ENCODE measurements at places on chromosomes 13 and 19. TPM values are rescaled to one million over a fixed set of nuclear protein-coding genes. Genes with fewer than 3 reads are reported as not detected.

The CPT1C gene
- 4.7 TPM for total RNA-seq

The ZIC5 gene
- not detected for total RNA-seq

The ITPKC gene
- 6.8 TPM for total RNA-seq

The FGF22 gene
- total RNA-seq, result not detected

The TMC4 gene
- total RNA-seq, result 1.0 TPM

The CEACAM6 gene
- under 0.01 TPM for total RNA-seq

The OR7D4 gene
- total RNA-seq, result not detected

The MIA gene
- 2.1 TPM for total RNA-seq

The OR7A5 gene
- total RNA-seq, result not detected

The CEACAM8 gene
- 0.52 TPM for total RNA-seq

The RPS19 gene
- total RNA-seq, result 455 TPM

The ZNF177 gene
- total RNA-seq, result 4.2 TPM

The KIR2DL4 gene
- total RNA-seq, result not detected

The CYP2F1 gene
- not detected for total RNA-seq

The SULT2A1 gene
- not detected for total RNA-seq

The ATCAY gene
- total RNA-seq, result under 0.01 TPM

The GPC6 gene
- 7.8 TPM for total RNA-seq

The MRPL54 gene
- 34.4 TPM for total RNA-seq

The ZNF134 gene
- total RNA-seq, result 17.7 TPM

The STARD13 gene
- 30.3 TPM for total RNA-seq

The PRKACA gene
- total RNA-seq, result 137 TPM

The PTGER1 gene
- not detected for total RNA-seq

The CGB1 gene
- not detected for total RNA-seq

The KRTDAP gene
- total RNA-seq, result not detected

The ONECUT3 gene
- not detected for total RNA-seq

The ZBTB32 gene
- total RNA-seq, result not detected

The GPR108 gene
- 14.6 TPM for total RNA-seq

The ZNF20 gene
- 2.1 TPM for total RNA-seq

The SWSAP1 gene
- total RNA-seq, result 0.52 TPM

The ZNF571 gene
- total RNA-seq, result 4.7 TPM

The SMIM44 gene
- total RNA-seq, result not detected

The RNF17 gene
- total RNA-seq, result 0.52 TPM

The LRRC63 gene
- total RNA-seq, result not detected

The UBL3 gene
- 14.6 TPM for total RNA-seq

The ZNF556 gene
- total RNA-seq, result 19.3 TPM

The NCCRP1 gene
- total RNA-seq, result not detected
